ENCODE measurements at places on chromosomes 5 and 9.

- no peak for DNase-seq
Observed at GRCh38 chr9:110021891-110022290, 186.1 kb downstream of the C9orf152 start.

DNA sequence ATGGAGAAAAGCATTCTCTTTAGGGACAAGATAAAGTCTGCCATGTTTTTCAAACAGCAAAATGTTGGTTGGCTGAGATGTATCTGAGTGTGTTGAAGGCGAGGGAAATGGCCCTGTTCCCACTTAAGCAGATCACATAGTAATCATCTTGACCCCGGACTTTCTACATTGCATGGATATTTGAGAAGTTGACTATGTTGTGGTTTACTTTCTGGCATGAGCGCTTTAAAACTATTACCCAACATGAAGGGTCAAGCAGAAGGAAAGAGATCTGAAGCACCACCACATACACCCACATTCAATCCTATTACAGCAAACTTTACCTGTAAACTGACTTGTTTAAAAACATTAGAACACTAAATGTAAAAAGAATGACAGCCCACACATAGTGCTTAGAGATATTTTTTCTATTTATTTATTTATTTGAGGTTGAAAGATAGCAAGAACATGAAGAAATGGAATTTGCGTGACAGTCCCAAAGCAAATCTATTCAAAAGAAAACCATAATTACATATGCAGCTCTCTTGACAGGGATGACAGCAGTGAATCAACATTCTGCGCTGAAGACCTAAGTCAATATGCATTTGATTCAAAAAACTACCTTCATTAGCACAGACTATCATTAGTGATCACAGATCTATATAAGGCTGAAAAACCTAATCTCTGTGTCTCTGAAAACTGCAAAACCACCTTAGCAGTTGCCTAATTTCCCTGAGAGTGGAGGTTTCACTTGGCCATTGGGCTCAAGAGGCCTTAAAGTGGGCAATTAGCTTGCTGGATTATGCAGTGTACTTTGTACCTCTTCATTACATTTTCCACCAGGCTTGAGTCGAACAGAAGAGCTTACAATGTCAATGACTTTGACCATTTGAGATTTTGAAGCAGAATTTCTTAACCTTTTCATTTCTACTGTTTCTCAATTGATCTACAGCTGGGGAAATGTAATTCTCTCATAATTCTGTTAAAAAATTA is 195.0 kb downstream of the PDE4D start:
- no peak for DNase-seq

- DNase-seq, result no peak
Observed at GRCh38 chr9:21688108-21689102, 114.0 kb upstream of the MTAP start.

- no peak for DNase-seq
Observed at GRCh38 chr9:9961487-9961886, 651.3 kb downstream of the PTPRD start.

GRCh38 chr9:136203408-136204144 is 1.4 kb downstream of the LHX3 start:
- DNase-seq, result no peak

GRCh38 chr5:31898036-31898632 is 259.2 kb downstream of the PDZD2 start:
- no peak for DNase-seq
